CD4-positive, alpha-beta T cell treated with Interleukin-10 for 1 hour (primary cell): ENCODE measurements at places on chromosomes 2 and 18.

DNA sequence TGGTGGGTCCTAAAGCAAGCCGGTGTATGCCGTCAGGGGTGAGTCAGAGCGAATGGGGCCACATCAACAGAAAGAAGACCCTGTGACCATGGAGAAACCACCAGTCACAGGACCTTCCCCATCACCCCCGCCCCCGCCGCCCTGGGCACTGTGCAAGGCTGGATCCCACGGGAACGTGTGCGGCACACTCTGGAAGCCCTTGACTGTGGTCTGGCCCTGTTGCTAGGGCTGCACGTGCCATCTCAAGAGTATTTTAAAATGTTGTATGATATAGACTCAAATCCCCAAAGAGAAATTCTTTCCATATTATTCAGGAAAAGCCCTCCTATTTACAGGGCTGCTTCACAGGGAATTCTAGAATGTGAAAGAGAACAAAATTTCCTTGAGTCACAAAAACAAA, 174.8 kb downstream of the BCL2 start:
- no peak for DNase-seq

GRCh38 chr2:191190435-191190834, 39.6 kb upstream of the STAT4 start:
- no peak for DNase-seq

DNA sequence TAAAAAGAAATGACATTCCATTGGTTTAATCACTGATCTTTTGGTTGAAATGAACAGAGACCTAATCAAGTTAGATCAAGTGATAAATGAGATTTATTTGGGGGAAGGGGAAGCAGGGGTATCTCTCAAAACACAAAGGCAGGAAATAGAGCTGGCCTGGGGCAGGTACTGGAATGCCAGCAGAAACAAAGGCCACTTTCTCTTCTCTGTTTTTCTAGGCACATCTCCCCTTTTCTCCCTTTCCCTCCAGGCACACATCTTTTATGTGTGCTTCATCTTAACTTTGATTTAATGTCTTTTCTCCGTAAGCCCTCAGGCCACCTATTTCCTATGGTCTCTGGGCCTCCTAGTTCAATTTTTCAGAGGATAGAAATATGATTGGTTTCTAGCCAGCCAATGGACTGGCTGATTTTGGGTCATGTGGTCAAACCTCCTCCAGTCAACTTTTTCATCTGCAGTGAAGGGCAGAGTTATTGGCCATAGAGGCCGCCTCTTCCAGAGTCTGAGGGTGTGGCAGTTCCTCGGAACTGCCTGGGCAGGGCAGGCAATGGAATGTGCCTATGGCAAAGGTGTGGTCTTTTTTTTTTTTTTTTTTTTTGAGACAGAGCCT, 58.9 kb upstream of the FAM136A start:
- DNase-seq, result no peak

GRCh38 chr2:116057538-116057937, 1615.1 kb downstream of the DPP10 start:
- no peak for DNase-seq

DNA sequence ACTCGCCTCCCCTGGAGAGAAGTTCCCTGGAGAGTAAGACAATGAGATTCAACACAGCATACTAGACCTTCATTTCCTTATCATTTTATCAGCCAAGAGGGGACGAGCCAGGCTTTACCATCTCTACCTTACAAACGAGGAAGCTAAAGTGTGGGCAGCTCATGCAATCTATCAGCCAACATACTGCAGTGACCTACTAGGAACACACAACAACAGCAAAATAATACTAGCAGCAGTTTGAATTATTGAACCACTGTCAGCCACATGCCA, 60.0 kb upstream of the TEX51 start:
- no peak for DNase-seq

- no peak for DNase-seq
Measured at GRCh38 chr2:145835665-145836064, 1315.7 kb upstream of the ZEB2 start.

- no peak for DNase-seq
Measured at GRCh38 chr2:219621935-219622334, 5.5 kb upstream of the SLC4A3 start.

GRCh38 chr2:119071476-119071875, 87.1 kb downstream of the C1QL2 start:
- DNase-seq, result no peak

DNA sequence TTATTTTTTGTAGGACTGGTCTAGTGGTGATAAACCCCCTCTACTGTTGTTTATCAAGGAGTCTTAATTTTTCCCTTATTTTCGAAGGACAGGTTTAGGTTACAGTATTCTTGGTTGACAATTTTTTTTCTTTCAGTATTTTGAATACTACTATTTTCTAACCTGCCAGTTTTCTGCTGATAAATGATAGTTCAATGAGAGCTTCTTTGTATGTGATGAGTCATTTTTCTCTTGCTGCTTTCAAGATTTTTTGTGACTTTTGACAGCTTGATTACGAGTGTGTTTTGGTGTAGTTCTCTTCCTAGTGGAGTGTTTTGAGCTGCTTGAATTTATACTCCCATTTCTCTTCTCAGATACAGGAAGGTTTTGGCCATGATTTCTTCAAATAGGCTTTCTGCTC, 77.5 kb downstream of the ACSL3 start:
- no peak for DNase-seq

- DNase-seq, result no peak
Measured at GRCh38 chr2:224901121-224901676, 141.1 kb downstream of the DOCK10 start.

GRCh38 chr2:59888706-59889105, 664.7 kb downstream of the BCL11A start:
- DNase-seq, result no peak

DNA sequence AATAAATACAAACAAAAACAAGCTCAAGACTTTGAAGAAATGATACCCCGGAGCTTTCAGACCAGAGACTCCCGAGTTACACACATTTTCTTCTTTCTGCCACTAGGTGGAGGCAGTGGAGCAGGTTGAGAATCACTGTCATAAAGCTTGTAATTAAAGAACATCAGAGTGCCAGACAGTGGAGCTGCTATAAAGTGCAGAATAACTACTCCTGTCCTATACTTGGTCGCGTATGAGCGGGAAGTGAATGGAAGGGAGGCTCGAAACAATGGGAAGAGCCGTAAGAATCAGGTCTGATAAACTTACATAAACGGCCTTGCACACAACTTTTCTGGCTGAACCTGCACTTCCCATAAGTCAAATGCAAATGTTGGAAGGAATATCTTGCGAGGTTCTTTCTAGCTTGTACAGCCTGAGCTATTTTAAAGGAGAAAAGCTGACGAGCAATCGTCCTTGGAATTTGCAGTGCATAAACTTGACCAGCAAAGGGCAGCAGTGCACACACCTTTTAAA, 189.0 kb downstream of the RPIA start:
- DNase-seq, result peak; percentile 51

DNA sequence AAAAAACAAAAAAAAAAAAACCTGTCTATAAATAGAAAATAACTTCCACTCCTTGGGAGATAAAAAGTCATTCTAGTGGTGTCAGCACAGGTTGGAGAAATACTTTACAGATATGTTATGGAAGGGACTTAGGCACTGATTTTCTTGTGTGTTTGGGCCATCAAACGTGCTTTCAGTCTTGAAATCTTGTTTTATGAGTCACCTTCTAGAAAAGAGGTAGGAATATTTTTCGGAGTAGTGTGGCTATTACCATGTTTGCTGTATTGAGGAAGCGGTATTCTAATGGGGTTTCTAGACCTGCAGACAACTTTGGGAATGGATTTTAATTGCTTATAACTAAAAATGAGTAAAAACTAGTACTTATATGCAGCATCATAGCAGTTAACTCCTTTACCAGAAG, 12.0 kb downstream of the HNMT start:
- DNase-seq, result no peak

GRCh38 chr18:6219116-6219717, 195.5 kb downstream of the L3MBTL4 start:
- DNase-seq, result no peak

GRCh38 chr18:3664563-3665178, 214.7 kb downstream of the TGIF1 start:
- DNase-seq, result no peak

DNA sequence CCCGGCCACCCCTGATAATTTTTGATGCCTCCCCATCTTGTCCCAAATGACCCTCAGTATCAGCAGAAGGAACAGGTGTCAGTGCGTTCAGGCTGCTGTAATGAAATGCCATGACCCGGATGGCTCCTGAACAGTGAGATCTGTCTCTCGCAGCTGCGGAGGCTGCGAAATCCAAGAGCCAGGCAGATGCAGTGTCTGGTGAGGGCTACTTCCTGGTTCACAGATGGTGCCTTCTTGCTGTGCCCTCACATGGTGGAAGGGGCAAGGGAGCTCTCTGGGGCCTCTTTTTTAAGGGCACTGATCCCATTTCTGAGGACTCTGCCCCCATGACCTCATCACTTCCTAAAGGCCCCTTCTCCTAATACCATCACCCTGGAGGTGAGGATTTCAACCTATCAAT, 152.2 kb downstream of the TWIST2 start:
- no peak for DNase-seq

- DNase-seq, result no peak
Measured at GRCh38 chr18:44119607-44120006, 561.1 kb upstream of the SETBP1 start.

DNA sequence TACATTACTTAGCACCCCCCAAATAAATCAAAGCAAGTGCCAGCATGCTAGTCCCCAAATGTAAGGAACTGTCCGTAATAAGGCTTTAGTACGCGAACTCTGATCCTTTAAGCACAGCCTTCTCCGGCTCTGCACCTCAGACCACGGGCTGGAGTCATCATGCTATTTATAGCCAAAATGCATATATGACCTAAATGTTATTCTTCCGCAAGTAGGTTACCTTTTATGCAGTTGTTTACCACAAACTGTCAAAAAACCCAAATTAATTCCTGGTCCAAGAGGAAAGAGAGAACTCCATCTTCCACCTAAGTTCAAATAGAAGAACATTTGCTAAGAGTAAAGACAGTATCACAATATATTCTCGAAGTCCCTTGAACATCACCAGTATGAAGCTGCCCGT, 42.7 kb downstream of the ZNF516 start:
- DNase-seq, result no peak

GRCh38 chr18:7626922-7627440, 59.9 kb downstream of the PTPRM start:
- DNase-seq, result no peak

GRCh38 chr2:236305964-236306605, 41.9 kb upstream of the ASB18 start:
- no peak for DNase-seq

DNA sequence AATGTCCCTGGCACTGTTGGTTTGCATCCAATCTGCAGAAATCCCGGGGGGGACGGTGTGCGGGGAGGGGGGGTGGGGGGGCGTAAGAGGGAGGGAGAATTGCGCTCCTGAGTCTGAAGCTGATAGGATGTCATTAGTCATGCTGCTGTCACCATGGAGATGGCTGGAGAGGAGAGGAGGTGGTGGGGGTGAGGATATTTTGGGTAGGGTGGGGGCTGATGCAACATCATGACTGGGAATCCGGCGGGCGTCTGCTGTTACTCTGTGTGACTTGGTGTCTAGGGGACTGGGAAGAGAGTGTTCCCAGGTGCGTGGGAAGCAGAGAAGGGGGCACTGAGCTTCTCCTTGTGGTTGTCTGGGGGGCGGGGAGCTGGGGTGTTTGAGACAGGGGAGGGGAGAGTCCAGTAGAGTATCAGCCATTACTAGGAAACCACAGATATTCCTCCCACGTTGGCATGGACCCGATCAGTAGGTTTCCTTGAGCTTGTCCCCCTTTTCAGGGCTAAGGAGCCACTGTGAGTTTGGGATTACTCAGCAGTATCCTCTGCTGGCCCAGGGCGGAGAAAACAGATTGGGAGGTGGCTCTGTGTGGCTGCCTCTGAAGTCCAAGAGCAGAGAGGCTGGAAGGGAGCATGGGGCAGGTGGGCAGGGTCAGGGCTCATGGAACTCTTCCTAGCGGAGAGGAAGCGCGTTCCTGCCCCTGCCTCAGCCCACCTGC, 18.9 kb downstream of the TET3 start:
- DNase-seq, result no peak

DNA sequence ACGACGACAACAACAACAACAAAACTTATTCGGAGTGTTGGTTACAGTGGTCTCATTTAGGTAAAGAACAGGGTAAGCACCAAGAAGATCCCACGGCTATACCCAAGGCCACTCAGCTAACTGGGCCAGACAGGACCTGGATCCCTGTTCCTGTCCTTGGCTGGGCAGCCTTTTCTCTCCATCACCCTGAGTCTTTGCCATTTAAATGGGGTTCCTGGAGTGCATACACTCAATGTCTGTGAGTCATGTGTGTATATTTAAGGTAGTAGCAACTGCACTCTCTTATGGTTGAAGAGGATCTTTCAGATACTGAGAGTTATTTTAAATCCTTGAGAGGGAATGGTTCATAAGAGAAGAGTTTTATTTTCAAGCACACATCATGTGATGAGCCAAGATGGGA, 35.3 kb downstream of the ADCYAP1 start:
- DNase-seq, result no peak

GRCh38 chr2:168948621-168949212, 47.6 kb downstream of the G6PC2 start:
- DNase-seq, result peak; percentile 17

- DNase-seq, result no peak
Measured at GRCh38 chr18:14963246-14963645, 215.3 kb downstream of the ANKRD30B start.

- DNase-seq, result no peak
Measured at GRCh38 chr2:178860551-178860950, 53.3 kb upstream of the TTN start.

DNA sequence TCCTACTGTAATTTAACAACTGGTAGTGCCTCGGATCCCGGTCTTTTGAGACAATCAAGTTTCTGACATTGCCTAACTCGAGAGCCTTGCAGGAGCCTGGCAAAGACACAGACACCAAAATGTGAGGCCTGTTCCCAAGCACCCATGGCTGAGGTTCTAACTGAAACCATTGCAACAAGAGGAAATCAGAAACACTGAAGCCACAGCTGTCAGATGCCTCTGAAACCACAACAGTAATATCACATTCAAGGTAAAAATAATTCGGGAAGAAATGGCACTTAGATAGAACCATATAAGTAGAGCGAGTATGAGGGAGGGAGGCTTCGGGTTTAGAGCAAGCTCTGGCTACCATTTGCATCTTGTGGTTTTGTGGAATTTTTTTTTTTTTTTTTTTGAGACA, 285.9 kb downstream of the FBXO15 start:
- DNase-seq, result no peak

- no peak for DNase-seq
Measured at GRCh38 chr2:21552981-21553380, 429.2 kb downstream of the TDRD15 start.

DNA sequence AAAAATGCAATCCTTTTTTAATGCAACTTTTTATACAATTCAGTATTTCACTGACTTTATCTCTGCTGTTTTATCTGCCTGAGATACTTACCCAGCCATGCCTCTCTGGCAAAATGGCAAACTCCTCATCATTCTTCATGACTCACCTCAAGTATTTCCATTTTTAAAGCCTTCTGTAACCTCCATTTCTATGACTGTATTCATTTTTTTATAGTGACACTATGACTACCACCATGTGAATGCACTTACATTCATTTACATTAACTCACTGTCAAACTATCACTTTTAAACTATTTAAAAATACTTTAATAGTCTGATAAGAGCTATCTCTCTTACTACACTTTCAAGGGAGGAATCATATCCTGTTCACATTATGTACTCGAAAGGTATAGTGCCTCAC, 99.4 kb upstream of the SCN7A start:
- DNase-seq, result no peak

GRCh38 chr2:171819453-171819852, 74.6 kb downstream of the SLC25A12 start:
- DNase-seq, result no peak
